ENCODE measurements at places on chromosomes 1 and 21. TPM values are rescaled to one million over a fixed set of nuclear protein-coding genes. Genes with fewer than 3 reads are reported as not detected.

DNA sequence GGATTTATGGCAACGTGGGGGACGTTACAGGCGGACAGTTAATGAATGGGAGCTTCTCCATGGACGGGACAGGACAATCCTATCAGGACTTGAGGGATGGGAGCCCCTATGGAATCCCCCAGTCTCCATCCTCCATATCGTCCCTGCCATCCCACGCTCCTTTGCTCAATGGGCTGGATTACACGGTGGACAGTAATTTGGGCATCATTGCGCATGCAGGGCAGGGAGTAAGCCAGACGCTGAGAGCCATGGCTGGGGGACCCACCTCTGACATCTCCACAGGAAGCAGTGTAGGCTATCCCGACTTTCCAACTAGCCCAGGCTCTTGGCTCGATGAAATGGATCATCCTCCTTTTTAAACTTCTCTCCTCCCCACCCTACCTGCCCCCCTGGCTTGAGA lies 44.2 kb downstream of the LHX4 start:
- H3K4me1 ChIP-seq, result peaks cover 6% of the 10 kb centered on the region
- H3K27ac ChIP-seq, result no peak overlapping the region
- no peak for DNase-seq
- H3K36me3 ChIP-seq, result peaks cover 35% of the 10 kb centered on the region
- H3K27me3 ChIP-seq, result no peaks in the 10 kb centered on the region

DNA sequence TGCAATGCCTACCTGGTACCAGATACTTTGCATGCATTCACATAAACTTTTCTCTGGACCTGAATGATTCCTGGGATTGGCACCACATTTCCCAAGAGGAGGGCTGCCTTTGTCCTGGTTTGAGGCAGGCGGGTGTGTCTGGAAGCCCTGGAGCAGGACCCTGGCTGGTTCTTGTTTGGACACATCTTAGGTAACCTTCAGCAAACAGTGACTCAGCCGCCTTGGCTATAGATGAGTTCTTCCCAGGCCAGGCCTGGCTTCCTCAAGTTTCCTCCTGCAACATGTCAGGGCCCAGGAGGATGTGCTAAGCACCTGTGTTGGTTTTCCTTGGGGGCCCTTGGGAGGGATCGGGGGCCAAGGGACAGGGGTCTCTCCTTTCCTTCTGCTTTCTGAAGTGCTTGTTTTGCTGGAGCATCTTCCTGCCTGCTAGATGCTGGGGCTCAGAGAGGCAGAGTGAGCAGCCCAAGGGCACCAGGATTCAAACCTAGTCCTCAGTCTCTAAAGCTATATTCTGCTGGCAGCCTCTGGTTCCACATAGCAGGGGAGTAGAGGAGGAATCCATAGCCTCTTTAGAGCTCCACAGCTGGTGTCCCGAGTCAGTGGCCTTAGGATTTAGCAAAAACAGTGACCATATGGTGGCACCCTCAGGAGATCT lies 38.2 kb downstream of the PAX7 start:
- no peaks in the 10 kb centered on the region for H3K4me1 ChIP-seq
- H3K4me3 ChIP-seq, result no peak overlapping the region
- no peaks in the 10 kb centered on the region for H3K36me3 ChIP-seq
- no peak for DNase-seq
- no peak overlapping the region for H3K27ac ChIP-seq

The GSTM5 gene
- total RNA-seq, result not detected

DNA sequence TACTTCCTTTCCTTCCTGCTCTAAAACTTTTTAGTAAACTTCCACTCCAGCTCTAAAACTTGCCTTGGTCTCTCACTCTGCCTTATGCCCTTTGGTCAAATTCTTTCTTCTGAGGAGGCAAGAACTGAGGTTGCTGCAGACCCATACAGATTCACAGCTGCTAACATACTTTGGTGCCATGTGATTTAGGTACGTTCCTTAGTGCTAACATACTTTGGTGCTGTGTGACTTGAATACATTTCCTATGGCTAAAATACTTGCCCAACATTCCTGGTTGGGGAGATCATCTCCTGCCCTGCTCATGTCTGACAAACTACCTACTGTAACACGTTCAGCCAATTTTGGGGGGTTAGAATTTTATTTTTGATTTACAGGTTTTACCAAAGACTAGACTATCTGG lies 6.8 kb upstream of the ZBTB40 start:
- no peak for DNase-seq
- no peak overlapping the region for H3K27ac ChIP-seq
- no peaks in the 10 kb centered on the region for H3K36me3 ChIP-seq
- no peak overlapping the region for H3K4me3 ChIP-seq
- H3K27me3 ChIP-seq, result peaks cover 5% of the 10 kb centered on the region
- H3K4me1 ChIP-seq, result no peaks in the 10 kb centered on the region

The ZFP69B gene
- 10.4 TPM for total RNA-seq

The WDR77 gene
- total RNA-seq, result 63.3 TPM

- no peaks in the 10 kb centered on the region for H3K36me3 ChIP-seq
- H3K4me3 ChIP-seq, result no peak overlapping the region
- no peak overlapping the region for H3K27ac ChIP-seq
- no peak for DNase-seq
These were observed 240.5 kb downstream of the TGFB2 start for GRCh38 chr1:218585511-218586184.

DNA sequence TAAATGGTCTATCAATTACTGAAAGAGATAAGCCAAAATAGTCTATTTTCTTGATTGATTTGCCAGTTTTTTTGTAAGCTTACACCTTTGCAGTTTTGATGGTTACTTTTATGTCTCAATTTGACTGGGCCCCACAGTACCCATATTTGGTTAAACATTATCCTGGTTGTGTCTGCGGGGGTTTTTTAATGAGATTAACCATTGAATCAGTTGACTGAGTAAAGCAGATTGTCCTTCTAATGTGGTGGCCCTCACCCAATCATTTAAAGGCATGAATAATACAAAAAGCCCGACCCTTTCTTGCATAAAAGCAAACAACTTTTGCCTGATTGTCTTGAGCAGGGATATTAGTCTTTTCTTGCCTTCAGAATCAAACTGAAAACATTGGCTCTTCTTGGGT lies 650.0 kb upstream of the RGS18 start:
- no peaks in the 10 kb centered on the region for H3K36me3 ChIP-seq
- H3K27me3 ChIP-seq, result no peaks in the 10 kb centered on the region
- no peak for DNase-seq
- H3K27ac ChIP-seq, result no peak overlapping the region
- H3K4me3 ChIP-seq, result no peak overlapping the region

GRCh38 chr1:228342627-228343190 lies 63.9 kb downstream of the TRIM11 start:
- H3K4me3 ChIP-seq, result no peak overlapping the region
- H3K27ac ChIP-seq, result no peak overlapping the region
- no peaks in the 10 kb centered on the region for H3K4me1 ChIP-seq
- H3K36me3 ChIP-seq, result no peaks in the 10 kb centered on the region
- H3K27me3 ChIP-seq, result no peaks in the 10 kb centered on the region
- DNase-seq, result peak; percentile 6

GRCh38 chr1:158071138-158071537 lies 77.7 kb downstream of the KIRREL1 start:
- H3K4me3 ChIP-seq, result no peak overlapping the region
- DNase-seq, result no peak
- no peak overlapping the region for H3K27ac ChIP-seq
- no peaks in the 10 kb centered on the region for H3K4me1 ChIP-seq
- H3K36me3 ChIP-seq, result no peaks in the 10 kb centered on the region
- H3K27me3 ChIP-seq, result peaks cover 5% of the 10 kb centered on the region

GRCh38 chr1:21894034-21894881 lies 42.9 kb downstream of the HSPG2 start:
- H3K4me1 ChIP-seq, result no peaks in the 10 kb centered on the region
- no peak overlapping the region for H3K27ac ChIP-seq
- no peaks in the 10 kb centered on the region for H3K36me3 ChIP-seq
- no peak overlapping the region for H3K4me3 ChIP-seq
- DNase-seq, result no peak

Measured in activated B cell treated with CpG ODN at 0.5 μM for 24 hours (primary cell).